ENCODE measurements at places on chromosomes 1 and 21. TPM values are rescaled to one million over a fixed set of nuclear protein-coding genes. Genes with fewer than 3 reads are reported as not detected.

Gene PAQR6
- total RNA-seq = 2.8 TPM

GRCh38 chr1:22591576-22591975, 28.3 kb downstream of the EPHA8 start:
- no peak for DNase-seq

Gene RHEX
- 0.84 TPM for total RNA-seq

- DNase-seq = peak; percentile 16
Measured at GRCh38 chr1:33296824-33297223, 24.1 kb downstream of the A3GALT2 start.

GRCh38 chr1:55153031-55153430, 62.1 kb downstream of the USP24 start:
- DNase-seq = no peak

DNA sequence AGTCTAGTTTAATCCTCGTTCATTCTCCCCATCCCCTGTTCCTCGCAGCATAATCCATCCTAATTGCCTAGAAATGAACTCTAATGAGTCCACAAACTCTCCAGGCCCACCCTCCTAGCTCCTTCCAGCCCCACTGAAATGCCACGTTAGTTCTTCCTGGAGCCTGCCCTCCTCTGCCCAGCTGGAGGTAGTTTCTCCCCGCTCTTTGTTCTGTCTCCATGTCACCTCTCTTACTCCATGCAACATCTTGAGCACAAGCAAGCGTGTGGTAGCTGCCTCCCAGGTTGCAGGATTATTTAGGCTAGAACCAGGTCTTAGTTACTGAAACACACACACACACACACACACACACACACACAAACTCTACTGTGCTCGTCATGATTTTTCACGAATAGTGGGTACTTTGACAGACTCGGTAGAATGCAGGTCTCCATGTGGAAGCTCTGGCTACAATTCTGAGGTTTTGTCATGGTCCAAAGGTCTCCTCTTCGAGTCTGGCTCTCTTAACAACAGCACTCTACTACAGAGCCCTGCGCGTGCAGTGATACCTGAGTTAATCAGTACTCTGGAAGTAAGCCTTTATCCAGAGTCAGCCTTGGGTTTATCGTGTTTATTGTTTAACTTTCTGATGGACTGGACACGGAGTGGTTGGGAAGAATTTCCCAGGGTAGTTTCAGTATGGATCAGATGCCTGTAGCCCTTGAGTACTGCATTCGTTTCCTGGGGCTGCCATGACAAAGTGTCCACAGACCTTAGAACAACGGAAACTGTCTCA, 27.5 kb downstream of the HUNK start:
- DNase-seq = no peak

GRCh38 chr1:9717193-9718005, 65.9 kb downstream of the PIK3CD start:
- peak; percentile 88 for DNase-seq

Gene WNT9A
- 3.5 TPM for total RNA-seq

- DNase-seq = peak; percentile 93
Measured at GRCh38 chr1:229341774-229342655, 832 bp downstream of the CCSAP start.

DNA sequence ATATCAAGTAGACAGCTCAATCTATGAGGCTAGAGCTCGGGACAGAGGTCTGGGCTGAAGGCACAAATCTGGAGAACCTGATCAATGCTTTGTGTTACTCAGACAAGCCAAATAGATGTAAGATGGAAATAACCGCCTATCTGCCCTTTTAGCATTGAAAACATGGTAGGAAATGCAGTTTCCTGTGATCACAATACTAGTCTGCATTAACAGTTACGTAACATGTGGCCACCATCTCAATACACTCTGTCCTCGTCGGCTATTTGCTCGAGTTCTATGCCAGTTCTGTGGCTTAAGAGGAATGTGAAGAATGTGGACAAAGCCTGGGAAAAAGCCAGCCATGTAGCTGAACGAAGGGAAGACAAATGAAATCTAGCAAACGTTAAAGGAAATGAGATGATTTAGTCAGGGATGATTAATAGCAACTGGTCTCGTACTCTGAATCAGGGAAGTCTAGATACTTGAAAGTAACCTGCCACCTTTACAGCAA, 73.3 kb downstream of the HSF2BP start:
- peak; percentile 63 for DNase-seq

Measured in aorta (tissue), 5 donors.